ENCODE measurements at places on chromosomes 11 and 22.

DNA sequence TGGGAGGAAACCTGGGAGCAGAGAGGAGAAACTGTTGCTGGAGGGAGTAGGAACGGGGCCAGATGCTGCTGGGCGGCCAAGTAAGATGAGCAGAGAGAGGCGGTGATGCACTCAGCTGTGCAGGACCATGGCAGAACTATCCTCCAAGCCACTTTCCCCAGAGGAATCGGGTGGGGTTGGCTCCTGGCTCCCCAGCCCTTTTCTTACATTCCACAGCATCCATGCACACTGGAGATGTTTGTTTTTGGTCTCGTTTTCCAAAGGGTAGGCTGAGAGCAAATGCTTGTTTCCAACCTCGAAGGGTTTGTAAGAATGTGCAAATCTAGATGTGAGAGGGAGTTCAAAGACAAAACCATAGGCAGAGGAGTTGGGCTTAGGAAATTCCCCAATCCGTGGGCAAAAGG is 73.2 kb downstream of the DBX1 start:
- DNase-seq: no peak

DNA sequence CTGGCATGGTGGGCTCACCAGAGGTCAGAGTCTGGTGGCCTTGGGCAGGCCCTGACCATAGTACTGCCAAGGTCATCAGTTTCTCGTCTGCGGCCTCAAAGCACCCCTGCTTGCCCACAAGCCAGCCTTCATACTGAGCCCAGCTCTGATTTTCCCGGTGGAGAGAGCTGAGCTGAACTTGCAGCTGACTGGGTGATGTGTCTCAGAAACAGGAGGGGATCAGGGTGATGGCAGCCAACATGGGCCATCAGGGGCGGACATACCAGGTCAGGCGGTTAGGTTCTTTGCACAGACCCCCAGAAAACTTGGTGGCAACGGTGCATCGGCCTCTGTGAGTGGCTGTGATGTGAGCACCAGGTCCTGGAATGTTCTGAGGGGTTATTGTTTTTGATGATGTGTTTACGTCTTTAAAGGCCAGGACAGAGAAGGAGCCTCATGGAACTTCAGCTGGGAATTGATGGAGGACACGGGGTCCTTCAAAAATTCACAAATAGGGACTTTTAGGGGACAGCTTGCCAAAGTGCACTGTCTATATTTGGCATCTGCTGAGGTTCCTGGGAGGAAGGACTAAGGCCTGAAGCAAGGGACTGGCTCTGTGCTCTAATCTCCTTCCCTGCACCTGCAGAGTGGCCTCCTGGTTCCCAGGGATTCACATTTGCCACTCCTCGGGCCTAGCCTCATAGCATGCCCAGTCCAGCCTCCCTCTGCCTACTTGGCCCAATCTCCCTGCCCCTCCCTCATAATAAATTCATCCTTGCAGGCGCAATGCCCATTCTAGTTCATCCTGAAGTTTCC is 131.2 kb downstream of the OSBP2 start:
- no peak for DNase-seq

GRCh38 chr11:19740586-19740985 is 27.9 kb downstream of the NAV2 start:
- no peak for DNase-seq

DNA sequence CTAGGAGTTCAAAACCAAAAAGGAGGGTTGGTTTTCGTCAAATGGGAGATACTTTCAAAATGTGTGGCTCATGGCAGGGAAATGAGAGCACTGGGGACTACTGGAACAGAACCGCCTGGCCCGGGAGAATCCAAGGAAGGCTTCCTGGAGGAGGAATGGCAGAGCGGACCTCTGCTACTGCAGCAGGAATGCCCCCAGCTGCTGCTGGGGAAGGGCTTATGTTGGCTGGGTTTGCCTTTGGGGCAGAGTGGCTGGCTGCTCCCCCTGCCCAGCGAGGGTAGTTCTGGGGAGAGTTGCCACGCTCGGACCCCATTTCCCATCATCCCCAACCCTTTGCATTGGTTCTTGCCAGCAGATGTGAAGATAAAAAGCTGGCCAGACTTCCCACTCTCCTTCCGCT is 10.6 kb upstream of the APOBEC3A start:
- no peak for DNase-seq

DNA sequence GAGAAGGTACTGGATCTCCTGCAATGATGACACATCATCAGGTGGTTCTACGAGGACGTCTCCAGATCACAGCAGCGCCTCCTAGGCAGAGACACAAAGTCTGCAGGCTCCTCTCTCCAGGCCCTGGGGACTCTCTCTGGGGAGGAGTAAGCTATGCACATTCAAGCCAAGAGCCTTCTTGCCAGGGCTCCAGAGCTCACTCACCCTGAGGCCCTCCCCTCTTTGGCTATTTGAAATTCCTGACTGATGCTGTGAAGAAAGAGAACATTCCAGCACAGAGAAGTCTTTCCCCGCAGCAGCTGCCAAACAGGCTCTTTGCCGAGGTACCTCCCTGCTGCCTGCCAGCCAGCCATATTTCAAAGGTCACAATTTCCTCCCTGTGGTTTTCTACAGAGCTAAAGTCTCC is 204.9 kb downstream of the CSNK2A3 start:
- no peak for DNase-seq

DNA sequence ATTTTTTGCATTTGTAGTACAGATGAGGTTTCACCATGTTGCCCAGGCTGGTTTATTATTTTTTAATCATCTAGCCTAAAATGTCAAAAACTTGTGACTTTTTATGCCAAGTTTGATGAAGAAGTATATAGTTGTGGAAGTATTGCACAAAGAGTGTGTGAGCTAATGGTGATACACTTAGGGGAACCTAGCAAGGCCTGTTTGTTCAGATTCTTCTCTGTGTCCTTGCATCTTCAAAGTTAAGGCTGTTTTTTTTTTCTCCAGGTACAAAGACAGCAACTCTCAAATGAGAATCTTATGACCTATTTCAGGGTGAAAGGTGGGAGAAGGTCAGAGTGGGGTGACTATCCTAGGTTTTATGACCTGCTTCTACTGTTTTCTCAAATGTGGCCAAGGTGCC is 7.3 kb downstream of the SLCO2B1 start:
- no peak for DNase-seq

DNA sequence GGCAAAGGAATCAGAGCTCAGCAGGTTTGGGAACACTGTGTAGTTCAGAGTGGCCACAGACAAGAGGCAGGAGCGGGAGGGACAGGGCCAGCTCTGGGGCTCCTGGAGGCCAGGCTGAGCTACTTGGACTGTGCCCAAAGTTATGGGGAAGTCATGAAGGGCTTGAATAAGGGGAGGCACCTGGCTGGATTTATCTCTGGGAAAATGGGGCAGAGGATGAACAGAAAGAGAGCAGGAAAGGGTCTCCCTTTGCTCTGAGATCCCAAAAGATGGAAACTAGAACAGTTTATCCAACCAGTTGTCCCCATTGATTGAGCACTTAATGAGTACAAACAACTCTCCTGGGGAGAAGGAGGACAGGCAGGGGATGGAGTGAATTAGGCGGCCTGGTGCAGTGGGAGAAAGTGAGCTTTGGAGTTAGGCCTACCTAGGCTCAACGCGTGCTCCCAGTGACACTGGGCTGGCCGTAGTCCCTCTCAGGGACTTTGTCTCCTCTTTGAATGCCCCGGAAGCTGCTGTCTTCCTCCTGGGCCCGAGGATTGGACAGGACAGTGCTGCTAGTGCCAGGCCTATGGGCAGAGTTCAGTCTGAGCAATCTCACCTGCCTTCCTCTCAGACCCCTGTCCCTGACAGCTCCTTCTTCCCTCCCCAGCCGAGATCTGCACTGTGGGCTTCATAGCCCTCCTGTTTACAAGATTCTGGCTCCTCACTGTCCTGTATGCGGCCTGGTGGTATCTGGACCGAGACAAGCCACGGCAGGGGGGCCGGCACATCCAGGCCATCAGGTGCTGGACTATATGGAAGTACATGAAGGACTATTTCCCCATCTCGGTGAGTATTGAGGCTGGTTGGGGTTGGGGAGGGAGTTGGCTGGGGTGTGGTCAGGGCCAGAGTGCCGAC is 2.0 kb downstream of the MOGAT2 start:
- DNase-seq: no peak

DNA sequence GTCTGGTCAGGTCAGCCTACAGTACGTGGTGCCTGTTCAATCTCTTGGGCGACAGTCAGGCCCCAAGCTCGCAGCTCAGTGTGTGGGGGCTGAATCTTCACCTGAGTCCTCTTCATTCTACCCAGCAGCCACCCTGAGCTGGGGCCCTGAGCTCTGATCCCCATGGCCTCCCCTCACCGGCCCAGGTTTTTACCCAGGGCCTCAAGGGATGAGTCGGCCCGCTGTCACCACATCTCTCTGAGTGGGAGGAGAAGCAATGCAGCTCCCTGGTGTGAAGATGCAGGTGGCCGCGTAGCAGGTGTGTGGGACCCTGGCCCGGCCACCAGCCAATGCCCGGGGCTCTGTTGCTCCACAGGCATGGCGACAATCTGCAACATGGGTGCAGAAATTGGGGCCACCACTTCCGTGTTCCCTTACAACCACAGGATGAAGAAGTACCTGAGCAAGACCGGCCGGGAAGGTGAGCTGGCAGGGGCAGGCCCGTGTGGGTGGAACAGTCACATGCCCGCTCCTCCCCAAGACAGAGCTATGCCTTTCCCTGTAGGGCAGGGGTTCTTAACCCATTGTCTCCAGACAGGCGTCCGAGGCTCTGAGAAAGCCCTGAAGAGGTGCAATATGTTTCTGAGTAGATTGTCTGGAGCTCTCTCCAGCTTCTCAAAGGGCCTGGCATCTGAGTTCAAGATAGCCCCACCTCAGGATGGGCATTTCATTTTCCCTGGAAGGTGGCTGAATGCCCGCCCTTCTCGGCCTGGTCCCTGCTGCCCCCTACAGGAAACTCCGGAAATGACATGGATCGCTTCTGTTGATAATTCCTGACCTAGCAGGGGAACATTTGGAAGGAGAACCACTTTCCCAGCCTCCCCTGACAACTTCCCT is 26.9 kb downstream of the POLR3H start:
- no peak for DNase-seq

DNA sequence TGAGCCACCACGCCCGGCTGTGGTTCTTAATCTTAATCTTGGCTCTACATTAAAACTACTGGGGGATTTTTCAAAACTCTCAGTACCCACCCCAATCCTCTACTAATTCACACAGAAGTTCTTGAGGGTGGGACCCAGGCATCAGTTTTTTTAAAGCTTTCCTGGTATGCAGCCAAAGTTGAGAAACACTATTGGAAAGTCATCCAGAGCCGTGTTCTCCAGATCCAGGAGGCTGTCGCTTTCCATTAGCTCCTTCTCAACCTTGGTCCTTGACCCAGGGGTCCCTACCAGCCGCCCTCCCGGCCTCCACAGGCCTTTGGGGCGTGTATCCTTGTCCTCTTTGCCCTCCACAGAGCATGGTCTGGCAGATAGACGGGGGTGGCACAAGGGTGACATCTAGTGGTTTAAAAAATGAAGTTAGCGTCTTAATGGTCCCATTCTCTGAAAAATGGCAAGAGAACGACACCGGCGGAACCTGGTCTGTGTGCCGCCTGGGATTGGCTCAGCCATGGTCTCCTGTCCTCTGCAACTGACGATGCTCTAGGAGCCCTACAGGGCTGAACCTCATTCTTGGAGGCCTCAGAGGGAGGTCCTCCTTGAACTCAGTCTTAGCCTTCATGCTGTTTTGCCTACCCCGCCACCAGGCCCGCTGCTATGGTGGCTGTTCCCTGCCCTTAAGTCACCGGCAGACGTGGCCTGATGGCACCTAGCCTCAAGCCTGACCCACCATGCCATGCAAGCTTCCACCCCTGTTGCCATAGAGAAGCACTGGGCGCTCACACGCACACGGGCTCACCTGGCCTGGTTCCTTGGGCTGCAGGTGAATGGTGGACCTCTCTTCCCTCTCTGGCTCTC is 152.0 kb upstream of the SYN3 start:
- DNase-seq: no peak

DNA sequence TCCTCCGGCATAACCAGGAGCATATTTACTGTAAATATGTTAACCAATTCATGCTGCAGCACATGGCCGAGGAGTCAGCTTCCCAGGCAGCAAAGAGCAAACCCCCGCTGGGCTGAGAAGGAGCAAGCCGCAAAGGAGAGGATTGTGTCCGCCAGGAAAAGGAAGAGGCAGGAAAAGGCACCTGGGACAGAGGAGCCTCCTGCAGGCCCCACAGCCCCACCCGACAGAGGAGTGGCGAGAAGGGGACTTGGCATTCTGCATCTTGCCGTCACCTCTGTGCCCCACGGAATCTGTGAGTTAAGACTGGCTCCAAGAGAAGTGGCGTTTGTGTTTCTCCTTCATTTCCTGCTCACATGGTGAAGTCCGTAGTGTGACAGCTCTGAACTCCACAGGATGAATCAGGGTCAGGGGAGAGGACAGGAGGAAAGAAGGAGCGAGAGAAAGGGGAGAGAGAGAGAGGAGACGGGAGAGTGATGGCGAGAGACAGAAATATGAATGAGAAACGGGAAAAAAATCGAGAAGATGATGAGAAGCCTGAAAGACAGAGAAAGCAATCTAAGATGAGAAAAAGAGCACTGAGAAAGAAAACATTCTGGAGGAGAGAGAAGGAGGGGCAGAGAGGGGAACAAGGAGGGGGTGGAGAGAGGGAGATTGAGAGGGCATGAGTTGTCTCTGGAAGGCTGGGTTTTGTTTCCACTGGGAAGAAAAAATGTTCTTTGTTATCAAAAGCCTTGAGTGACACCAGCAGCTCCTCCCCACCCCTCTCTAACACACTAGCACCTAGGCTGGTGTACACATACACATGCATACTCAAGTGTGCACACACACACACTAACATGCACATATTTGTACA is 489.6 kb downstream of the MN1 start:
- DNase-seq: no peak

DNA sequence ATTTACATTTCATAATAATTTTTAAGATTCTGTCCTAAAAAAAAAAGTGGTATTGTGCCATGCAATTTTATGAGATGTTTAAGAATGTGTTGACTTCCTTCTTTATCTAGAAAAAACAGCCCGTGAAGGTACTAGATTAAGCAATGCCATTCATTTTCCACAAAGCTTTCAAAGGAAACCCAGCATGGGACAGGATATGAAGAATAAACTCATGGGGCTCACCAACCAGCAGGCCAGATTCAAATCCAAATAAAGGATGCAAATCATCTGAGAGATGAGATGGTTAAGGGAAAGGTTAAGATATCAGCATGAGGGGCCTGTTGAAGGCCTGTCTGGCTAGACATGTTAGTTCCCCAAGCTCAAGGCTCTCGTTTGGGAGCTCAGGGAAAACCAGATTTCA is 199.1 kb downstream of the SWAP70 start:
- DNase-seq: no peak

- DNase-seq: no peak
Measured at GRCh38 chr11:129608711-129609110, 206.9 kb upstream of the TMEM45B start.

All from activated naive CD8-positive, alpha-beta T cell treated with anti-CD3 and anti-CD28 coated beads, Interleukin-2, amount 50 U/mL, for 16 hours (primary cell).